ENCODE measurements at places on chromosomes 6 and 20.

DNA sequence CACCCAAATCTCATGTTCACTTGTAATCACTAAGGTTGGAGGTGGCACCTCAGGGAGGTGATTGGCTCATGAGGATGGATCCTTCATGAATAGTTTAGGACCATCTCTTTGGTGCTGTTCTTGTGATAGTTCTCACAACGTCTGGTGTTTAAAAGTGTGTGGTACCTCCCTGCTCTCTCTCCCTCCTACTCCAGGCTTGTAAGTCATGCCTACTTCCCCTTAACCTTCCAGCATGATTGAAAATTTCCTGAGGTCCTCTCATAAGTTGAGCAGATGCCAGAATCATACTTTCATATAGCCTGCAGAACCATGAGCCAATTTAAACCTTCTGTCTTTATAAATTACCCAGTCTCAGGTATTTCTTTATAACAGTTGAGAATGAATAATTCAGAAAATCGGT, 16.6 kb downstream of the HLA-A start:
- no peak for DNase-seq

DNA sequence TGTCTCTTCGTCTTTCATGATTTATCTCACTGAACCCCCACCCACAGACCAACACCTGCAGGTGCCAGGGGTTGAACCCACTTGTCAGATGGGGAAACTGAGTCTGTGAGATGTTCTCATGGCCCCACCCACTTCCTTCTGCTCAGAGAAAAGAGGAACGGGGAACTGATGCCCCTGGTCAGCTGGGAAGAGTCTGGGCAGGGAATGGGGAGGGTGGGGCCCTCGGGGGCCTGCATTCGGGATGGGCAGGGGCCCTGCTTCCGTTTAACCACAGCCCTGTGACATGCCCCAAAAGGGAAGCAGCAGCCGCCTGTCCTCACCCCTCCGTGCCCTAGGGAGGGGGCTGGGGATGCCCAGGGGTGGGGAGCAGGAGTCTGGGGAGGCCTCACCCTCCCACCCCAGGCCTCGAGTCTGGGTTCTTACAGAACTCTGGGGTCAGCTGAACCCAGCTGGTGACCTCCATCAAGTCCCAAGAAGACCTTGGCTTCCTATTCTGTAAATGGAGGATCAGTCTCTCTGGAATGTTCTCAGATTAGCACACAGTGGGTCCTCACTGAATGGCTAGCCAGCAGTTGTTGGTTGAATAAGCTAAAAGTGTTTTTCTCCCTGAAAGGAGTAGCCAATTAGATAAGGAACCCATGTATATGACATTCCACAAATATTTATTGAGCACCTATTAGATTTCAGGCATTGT, 81.5 kb downstream of the CEBPB start:
- no peak for DNase-seq

DNA sequence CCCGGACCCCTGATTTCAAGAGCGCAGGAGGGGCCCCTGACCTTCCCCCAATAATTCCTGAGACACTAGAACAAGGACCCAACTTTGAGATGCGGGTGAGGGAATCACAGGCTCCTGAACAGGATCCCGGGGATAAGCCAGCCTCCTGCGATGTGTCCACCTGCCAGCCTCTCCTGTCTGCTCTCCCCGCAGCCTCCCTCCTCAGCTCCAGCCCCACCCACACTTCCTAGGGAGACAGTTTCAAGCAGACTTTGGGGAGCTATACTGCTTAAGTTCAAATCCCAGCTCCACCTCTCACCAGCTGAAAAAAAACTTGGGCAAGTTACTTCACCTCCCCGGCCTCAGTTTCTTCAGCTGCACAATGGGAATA, 50.8 kb downstream of the GRM4 start:
- no peak for DNase-seq

DNA sequence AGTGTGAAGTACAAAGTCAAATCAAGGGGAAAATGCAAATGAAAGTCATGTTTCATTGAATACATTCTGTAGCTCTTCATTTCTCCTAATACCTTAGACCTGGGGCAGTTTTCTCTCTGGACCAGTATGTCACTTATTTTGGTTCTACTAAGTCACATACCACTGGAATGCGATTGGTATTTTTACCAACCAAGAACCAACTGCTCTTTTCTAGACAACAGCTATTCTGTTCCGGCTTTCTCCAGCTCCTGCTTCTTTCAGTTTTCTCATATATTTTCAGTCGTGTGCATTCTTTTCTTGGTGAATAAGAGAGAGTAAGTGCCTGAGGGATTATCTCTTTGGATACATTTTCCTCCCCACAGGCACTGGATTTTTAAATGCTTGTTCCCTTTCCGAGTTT, 39.2 kb upstream of the SPACA1 start:
- peak; percentile 13 for DNase-seq

DNA sequence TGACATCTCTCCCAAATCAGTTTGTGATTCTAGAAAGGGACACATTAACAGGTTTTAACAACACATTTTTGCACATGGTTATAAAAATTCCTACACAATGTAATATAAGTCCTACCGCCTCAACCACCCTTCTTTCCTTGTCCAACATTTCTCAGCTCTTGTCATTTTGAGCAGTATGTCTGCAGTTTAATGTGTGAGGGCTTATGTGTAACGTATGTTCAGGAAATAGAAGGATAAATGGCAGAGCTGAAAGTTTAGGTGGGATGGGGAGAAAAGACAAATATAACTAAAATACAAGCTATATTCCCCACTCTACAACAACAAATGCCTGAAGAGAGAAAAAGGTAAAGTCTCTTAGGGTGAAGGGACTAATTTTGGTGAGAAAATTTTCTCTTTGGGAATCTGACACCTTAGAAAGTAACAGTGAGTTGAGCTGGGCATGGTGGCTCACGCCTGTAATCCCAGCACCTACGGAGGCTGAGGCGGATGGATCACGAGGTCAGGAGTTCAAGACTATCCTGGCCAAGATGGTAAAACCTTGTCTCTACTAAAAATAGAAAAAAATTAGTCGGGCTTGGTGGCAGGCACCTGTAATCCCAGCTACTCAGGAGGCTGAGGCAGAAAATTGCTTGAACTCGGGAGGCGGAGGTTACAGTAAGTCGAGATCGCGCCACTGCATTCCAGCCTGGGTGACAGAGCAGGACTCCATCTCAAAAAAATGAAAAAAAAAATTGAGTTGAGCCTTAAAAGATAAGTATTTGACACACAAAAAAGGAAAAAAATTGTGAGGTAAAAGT, 5.1 kb downstream of the PNRC1 start:
- peak; percentile 7 for DNase-seq

DNA sequence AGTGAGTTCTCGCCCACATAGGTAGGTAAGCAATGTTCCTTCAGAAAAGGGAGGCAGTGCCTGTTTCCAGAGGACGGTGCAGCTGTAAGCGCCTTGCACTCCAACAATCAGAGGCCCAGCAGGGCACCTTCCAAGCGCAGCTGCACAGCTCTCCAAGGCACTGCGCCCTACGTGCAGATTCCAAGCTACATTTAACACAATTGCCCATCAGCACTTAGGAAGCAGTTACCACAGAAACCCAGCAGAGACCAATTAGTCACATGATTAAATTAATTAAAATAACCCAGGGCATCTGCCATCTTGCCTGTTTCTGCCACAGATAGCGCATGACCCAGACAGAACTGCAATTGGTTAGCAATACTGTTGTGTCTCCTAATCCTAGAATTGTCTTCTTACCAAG, 65.5 kb downstream of the SOBP start:
- no peak for DNase-seq

DNA sequence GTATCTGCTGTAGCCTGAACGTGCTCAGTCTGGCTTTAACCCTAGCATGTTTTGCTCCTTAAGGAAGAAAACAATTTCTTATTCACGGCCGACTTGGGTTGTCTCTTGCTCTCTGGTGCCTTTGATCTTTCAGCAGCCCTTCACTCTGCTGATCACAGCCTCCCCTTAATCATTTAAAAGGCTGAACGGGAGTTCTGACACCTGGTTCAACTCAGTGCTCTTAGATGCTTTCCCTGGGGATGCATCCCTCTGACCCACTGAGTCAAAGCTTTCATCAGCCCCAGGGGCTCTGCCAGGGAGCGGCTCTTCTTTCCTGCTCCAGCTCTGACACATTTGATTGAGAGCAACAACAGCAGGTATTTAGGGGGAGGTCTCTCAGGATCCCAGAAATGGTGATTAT, 79.0 kb upstream of the FYN start:
- DNase-seq, result no peak

DNA sequence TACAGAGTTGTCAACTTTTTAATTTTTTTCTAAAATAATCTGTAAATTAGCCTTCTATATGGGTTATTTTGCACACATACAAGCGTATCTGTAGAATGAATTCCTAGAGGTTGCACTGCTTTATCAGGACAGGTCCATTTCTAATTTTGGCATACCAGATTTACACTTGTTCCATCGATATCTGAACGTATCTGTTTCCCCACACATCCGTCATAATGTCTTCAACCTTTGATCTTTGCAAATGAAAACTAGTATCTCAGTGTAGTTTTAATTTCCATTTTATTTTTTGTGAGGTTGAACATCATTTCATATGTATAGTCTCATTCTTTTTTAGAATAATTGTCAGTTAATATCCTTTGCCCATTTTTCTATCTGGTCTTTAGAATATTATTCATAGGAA, 22.7 kb downstream of the SENP6 start:
- DNase-seq, result no peak

DNA sequence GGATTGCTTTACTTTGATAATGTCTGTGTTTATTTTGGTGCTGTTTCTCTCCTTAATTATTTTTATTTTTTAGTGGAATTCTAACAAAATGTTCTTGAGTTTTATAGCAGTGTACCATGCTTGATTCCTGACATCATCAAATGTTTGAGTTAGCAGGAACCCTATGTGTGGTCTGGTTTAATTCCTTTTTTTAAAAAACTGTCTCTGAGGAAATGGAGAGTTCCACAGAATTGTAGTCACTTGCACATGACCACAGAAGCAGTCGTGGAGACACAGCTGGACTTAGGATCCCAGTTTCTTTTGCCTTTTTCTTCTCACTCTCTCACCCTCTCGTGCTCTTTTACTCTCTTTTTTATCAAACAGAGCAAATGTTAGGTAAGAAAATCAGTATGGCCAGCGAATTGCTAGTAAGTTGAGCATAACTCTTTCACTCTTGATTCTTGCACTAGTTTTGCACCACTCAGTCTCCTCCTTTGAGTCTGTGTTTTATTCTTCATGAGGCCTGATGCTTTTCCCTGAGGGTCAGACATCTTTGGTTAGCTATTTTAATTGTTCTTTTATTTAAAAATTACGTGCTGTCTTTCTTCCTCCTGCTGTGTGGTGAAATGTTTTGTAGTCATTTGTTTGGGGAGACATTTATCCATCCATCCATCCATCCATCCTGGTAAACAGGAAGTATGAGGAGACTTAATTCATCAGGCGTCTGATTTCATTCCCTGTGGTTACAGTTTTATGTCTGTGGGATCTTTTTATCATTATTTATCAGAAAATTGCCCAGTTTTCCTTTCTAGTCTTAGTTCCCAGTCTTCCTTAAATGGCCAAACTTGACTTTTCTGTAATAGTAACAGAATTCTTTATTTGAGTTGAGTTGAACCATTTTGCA, 83.0 kb downstream of the SCAF8 start:
- no peak for DNase-seq

DNA sequence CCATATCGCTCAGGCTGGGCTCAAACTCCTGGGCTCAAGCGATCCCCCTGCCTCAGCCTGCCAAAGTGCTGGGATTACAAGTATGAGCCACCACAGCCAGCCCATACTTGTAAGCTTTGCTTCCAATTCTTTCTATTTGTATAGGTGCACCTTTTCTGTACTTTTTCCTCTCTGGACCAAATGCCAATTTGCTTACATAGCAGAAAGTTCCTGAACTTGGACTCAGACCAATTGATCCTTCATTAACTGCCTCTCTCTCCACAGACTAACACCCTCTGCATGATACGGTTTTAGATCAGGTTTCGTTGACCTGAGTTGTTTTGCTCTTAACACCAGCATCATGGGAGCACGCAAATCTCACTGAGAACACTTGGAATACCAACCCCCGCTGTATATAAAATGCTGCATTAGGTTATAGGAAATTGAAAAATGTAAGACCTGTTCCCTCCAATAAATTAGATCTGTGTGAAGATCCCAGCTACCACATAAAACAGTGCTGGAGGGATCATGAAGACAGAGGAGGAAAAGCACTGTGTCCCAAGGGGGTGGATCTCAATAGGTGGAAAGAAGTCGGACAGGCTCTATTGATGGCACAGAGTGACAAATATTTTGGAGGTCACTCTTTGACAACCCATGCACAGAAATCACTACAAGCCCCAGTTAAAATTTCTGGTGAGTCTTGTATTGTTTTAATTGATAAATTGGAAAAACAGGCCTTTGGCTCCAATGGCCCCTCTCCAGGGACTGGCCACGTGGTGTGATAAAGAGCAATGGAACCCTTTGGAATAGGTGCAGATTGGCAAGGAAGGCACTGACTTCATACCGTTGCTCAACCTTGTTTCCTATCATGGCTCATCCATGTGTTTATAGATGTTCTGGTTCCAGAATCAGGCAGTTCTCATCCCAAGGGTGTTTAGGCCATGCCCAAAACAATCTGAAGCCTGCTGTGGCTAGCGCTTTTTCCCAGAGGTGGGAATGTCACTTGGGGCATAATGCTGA, 51.2 kb downstream of the ISM1 start:
- DNase-seq, result no peak

DNA sequence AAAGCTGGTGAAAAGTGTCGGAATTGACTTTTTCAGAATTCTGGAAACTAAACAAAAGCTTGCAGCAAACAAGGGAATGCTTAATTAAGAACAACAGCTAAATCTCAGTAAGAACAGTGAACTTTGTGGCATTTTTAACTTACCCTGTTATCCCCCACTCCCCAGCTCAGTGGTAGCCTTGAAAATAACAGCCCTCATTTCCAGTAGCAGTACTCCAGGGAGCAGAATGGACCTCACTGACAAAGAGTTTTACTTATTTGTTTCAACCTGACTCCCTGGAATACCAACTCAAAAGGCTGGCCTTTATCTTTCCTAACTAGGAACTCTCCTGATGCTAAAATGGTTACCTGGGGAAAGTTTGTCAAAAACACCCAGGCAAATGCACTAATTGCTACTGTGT, 108.9 kb downstream of the IMPG1 start:
- DNase-seq, result no peak

DNA sequence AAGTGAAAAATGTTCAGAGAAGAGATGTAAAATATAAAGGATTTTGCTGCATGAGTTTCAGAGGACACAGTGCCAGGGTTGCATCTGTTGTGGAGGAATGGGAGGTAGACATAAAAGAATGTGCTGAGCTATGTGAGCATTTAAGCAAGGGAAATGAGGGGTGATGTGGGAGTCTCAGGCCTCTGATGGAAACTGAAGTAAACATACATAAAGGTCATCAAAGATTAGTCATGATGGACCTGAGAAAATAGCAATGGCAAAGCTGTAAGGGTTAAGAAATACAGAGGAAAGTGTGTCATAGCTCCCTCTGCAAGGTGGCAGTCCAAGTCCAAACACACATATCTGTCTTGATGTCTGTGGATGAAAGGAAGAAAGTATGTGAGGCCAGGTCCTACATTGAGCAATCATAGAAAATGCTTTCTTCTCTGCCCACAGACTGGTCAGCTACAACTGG, 306.6 kb upstream of the ECI2 start:
- DNase-seq, result peak; percentile 58

GRCh38 chr20:15310361-15310760, 972.9 kb upstream of the FLRT3 start:
- DNase-seq, result peak; percentile 2
